D721Med (cell line): ENCODE measurements at places on chromosomes 6 and 20.
A peak's percentile ranks its signal among the peaks of the same experiment; 100 is the strongest.

DNA sequence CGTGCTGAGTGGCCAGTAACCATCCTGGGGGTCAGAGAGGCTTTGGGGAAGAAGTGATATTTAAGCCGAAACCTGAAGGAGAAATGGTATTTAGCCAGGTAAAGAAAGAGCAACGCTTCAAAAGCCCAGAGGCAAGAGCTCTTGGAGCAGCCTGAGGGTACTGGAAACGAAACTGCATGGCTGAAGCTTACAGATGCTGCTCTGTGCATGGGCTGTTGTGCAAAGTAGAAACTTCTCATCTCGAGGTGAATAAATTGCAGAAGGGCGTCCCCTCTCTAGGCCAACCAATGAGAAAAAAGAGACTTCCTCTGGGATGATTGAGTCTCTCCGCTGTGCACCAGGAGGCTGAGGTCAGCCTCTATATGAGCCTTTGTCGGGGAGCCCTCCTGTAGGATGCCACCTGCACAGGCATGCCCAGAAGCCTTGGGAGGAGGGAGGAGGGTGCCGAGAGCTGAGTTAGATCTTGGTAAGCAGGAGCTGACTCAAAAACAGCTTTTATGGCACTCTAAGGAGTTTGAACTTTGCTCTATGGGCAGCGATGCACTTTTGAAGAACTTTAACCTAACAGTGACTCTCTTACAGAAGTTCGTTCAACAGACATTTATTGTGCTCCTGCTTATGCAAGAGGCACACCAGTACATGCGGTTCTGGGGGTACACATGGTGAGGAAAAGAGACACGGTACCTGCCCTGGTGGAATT is 61.6 kb upstream of the EDN1 start:
- no peak for DNase-seq

- DNase-seq, result peak; percentile 91
Measured at GRCh38 chr6:15248451-15249370, 2.8 kb downstream of the JARID2 start.

DNA sequence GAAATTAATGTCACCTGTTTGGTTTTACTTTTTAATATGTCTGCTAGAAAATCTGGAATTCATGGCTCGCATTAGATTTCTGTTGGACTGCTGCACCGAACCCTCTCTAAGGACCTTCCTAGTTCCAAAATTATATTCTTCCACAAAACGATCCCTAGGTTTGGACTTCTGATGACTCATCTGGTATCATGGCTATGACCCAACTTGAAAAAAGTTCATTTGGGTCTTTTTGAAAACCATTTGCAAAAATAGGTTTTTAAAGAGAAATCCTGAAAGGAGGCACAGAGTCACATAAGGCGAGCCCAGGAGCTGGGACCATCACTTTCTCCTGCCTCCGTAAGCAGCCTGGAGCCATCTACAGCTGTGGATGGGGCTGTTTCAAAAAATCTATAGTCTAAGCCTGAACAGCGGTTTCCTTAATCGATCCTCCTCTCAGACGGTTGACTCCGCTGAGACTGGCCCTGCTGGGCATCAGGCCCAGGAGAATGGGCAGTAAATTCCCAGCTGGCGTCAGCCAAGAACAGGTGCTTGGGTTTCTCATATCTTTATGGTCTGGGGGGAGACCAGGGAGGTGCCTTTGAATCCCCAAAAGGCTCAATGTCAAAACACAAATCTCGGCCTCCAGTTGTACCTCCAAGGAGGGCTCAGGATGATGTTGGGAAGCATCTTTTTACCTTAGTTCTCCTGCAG is 44.6 kb downstream of the SLC24A3 start:
- no peak for DNase-seq

GRCh38 chr20:32909451-32909850 is 50.7 kb downstream of the EFCAB8 start:
- DNase-seq, result no peak
